ENCODE measurements at places on chromosomes 11 and 22.

GRCh38 chr11:99670067-99670676 lies 649.4 kb downstream of the CNTN5 start:
- no peak for DNase-seq

GRCh38 chr11:102467080-102467708 lies 14.6 kb upstream of the TMEM123 start:
- DNase-seq: no peak

GRCh38 chr11:11577932-11578911 lies 43.6 kb downstream of the GALNT18 start:
- DNase-seq: no peak

DNA sequence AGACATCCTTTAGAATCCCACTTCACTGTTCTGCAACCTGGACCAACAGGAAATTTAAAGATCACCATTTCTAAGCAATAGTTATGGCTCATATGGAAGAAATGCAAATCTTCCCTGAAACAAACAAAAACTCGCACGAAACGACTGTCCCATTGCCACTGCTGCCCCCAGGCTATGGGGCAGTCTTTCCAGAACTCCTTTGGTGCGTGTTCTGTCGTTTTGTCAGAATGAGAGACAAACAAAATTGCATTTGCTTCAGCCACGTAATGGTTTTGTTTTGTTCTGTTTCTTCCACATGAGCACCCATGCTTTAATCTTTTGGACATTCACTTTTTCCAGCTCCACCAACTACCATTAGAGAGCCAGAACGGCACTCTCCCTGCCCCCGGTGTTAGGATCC lies 10.8 kb upstream of the FBLN1 start:
- no peak for DNase-seq

- DNase-seq: no peak
Measured at GRCh38 chr11:72067266-72067665, 13.1 kb downstream of the NUMA1 start.

DNA sequence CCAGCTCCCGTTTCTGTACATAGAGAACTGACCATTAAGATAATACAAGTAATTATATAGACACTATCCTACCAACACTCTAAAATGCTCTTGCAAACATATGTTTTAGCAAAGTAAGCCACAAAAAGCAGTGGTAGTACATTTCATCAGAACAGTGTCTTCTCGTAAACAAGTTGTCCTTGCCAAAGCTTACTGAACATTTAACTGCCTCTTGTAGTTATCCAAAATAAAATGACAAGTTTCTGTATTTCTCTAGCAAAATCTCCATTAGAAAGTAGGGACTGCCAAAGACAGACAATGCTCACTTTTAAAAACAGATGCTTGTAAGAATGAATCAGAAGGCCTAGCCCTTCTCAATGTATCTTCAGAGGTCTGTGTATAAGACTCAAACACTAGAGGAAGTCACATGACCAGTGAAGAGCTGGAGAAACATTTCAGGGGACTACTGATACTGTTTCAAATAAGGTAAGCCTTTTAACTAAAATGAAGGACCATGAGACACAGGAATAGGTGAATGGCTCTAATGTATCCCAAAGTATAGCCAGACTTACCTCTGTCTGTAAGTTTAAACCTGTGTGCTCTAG lies 7.8 kb upstream of the ZC3H12C start:
- DNase-seq: no peak

DNA sequence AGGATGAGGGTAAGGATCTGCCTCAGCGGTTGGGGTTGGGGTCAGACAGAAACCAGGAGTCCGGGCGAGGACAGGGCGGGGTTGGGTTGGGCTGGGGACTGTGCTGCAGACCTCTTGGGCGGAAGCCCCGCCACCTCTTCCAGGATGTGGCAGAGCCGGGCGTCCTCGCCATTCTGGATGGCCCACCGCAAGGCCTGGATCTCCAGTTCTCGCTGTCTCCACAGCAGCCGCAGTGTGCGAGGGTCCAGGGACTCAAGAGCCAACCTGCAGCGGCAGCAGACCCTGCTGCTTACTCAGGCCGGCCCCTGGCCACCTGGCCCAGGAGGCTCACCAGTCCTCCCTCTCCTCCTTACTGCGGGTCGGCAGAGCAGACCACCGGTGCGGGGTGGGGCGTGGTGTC lies 2.0 kb downstream of the LMNTD2 start:
- DNase-seq: no peak

- no peak for DNase-seq
Measured at GRCh38 chr11:30128269-30128932, 102.4 kb upstream of the FSHB start.

GRCh38 chr11:86947541-86947940 lies 7.7 kb downstream of the FZD4 start:
- DNase-seq: no peak

GRCh38 chr11:35717043-35717442 lies 54.5 kb downstream of the TRIM44 start:
- DNase-seq: no peak

DNA sequence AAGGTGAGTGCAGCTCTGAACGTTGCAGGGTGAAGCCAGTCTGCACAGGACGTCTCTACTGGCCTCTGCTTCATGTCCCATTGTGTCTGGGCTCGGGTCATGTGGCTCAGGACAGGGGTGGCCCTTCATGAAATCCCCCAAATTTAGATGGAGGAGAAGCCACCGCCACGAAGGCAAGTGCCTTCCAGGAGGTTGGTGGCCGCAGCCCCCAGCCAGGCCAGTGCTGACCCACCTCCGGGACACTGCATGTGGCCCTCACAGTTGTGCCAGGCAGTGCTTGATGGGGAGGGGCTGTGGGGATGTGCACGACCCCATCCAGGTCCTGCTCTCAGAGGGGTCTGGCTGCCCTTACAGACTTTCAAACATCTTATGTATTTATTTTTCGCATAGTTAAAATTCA lies 1311.1 kb downstream of the BRD1 start:
- DNase-seq: no peak

GRCh38 chr11:75762885-75763284 lies 5.7 kb upstream of the DGAT2 start:
- no peak for DNase-seq

DNA sequence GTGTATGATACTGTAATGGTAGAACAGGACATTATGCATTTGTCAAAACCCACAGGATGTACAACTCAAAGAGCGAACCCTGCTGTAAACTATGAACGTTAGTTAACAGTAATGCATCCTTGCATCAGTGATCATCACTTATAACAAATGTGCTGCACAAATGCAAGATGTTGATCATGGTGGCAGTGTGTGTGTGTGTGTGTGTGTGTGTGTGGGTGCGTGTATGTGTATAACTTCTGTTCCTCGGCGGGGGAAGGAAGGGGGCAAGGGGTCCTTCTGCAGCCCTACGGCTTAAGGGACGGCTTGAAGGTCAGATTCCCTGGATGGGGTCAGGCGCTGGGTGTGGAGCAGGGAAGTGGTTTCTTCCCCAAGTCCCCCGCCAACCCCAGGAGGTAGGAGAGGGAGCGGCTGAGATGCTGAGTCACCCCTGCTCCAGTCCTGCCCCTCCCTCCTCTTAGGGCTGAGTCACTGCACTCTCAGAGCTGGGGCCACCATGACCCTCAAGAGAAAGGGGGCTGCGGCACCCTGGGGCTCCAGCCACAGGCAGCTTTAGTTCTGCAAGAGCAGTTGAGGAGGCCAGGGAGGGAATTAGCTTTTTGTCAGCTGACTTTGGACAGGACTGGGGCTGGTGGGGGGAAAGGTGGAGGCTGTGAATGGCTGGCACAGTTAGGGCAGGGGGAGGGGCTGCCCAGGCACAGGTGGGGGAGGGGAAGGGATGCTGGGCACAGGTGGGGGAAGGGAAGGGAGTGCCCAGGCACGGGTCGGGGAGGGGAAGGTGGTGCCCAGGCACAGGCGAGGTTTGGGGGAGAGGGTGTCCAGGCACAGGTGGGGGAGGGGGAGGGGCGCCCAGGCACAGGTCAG lies 8.8 kb upstream of the CTSD start:
- DNase-seq: peak; percentile 60

DNA sequence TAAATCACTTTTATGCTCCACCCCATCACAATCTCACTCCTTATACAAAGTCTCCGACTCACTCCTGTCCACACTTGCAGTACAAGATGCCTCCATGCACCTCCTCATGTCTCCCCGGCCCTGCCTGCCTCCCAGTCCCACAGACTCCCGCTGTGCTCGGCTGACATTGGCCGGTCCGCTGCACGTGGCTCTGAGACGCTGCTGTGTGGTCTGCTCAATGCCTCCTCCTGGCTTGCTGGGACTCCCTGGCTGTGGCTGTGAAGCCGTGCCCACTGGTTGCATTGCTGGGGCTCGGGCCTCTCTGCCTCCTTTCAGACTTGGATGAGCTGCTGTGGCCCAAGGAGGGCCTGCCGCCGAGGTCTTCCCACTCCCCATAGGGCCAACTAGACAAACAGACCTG lies 224.0 kb upstream of the B3GAT1 start:
- no peak for DNase-seq

- DNase-seq: no peak
Measured at GRCh38 chr11:33168709-33169200, 7.5 kb upstream of the CSTF3 start.

DNA sequence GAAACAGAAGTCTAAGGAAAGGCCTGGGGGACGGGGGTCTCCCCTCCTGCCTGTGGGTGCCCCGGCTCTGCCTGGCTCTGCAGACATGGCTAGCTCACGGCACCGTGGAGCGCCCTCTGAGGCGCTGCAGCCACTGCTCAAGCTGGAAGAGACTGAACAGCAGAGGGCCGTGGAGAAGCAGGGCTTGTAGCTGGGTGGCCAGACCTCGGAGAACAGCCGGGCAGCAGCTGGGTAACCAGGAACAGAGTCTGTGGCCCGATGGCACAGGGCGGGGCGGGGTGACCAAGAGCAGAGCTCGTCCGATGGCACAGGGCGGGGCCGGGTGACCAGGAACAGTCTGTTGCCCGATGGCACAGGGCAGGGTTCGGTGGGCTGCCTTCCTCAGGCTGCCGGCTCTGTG lies 18.1 kb downstream of the RNH1 start:
- DNase-seq: no peak

DNA sequence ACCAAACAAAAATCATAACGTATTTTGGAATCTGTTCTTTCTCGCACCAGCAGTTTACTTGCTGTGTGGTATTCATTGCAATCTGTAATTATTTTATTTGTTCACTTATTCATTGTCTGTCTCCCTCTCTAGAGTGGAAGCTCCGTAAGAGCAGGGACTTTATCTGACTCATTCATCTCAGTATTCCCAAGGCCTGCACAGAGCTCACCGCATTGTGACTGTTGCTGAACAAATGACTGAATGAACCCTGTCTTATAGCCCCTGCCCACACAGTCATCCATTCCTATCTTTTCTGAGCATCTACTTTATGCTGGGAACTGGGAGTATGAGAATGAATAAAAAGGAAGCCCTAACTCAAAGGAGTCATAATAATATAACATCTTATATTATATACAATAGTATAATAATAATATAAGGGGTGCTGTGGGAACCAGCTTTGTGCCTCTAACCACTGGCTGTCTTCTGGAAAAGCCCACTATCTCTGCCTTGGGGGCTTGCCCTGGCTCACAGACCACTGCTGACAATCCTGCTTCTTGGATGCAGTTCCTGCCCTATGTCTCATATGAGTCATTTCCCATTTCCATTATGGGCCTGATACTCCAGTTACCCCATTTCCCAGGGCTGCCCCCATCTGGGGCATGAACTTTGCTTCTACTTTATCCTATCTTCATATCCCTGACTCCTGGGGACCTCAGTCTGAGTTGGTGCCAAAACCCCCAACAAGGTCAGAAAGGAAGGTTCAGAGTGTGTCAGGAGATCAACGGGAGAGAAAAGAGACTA lies 11.0 kb downstream of the XRRA1 start:
- no peak for DNase-seq

DNA sequence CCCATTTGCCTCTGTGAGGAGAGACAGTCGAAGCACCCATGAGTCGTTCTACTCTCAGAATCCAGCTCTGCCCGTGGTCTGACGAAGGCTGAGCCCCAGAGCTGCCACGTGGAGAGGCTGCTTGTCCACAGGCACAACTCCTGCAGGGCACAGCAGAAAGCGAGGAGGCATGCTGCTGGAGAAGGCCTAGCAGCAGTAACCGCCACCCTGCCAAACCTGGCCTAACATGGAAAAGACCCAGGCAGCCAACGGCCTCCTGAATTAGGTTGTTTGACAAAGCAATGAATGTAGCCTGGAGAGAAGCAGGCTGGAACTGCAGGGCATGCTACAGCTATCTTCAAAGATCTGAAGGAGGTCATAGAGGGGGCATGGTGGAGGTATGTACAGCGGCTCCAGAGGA lies 89.7 kb downstream of the SNX19 start:
- DNase-seq: no peak

DNA sequence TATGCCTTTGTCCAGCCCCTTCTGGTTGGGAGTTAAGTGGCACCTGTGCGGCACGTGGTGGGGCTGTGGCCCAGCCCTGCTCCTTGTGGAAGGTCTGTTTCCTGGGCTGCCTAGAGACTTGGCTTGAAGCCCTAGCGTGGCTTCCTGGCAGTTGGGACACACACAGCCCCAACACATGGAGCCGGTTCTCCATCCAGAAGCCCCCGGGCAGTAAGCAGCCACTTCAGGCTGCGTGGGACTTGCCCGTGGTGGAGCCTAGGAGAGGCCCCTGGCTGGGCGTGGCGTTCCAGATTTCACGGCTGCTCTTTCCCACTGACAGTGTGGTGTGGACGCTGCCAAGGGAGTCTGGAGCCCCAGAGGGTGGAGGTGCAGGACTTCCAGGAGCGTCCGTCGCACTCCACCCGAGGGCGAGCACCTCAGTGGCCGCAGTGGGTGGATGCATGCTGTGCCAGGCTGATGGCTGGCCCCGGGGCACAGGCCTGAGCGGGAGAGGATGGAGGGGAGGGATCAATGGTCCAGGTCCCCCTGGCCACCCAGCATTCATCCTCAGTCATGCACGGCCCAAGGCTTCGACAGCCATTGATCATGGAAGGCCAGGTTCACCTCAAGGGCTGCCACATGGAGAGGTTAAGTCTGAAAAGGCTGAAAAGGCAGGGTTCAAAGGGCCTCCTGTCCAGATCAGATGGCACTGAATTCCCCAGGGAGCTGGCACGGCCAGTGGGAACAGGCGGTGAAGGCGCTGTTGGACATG lies 9.3 kb downstream of the CCND1 start:
- no peak for DNase-seq

DNA sequence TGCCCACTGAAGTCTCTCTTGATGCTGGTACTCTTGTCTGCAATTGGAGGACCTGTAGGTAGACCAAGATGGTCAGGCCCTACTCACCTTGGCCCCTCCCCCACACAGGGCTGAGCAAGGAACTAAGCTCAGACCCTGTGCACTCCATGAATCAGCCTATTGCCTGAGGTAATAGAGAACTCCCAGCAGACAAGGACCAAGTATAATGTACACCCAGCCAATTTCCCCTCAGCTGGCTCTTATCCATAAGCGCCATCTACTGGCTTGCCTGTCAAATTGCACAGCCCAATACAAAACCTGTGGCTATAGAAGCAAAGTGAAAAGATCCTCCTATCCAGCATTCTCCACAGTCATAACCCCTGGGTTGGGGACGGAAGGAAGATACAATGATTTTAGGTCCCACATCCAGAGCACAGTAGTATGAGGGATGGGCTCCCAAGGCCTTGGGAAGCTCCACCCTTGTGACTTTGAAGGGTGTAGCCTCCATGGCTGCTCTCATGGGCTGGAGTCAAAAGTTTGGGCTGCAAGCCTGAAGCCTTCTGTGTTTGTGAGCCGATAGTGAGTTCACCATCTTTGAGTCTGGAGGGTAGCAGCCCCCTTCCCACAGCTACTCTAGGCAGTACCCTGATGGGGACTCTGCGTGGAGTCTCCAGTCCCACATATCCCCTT lies 56.0 kb downstream of the GLYATL2 start:
- peak; percentile 21 for DNase-seq

Measured in activated CD8-positive, alpha-beta memory T cell treated with anti-CD3 and anti-CD28 coated beads, Interleukin-2, amount 50 U/mL, for 4 hours (primary cell).